AG10803 (cell line): ENCODE measurements at places on chromosomes 7 and 10.

GRCh38 chr10:119703903-119704508 is 21.8 kb upstream of the INPP5F start:
- no peak for DNase-seq

- DNase-seq, result no peak
Measured at GRCh38 chr10:1677307-1677939, 59.9 kb downstream of the ADARB2 start.

GRCh38 chr7:90920336-90920735 is 324.2 kb downstream of the CDK14 start:
- no peak for DNase-seq

DNA sequence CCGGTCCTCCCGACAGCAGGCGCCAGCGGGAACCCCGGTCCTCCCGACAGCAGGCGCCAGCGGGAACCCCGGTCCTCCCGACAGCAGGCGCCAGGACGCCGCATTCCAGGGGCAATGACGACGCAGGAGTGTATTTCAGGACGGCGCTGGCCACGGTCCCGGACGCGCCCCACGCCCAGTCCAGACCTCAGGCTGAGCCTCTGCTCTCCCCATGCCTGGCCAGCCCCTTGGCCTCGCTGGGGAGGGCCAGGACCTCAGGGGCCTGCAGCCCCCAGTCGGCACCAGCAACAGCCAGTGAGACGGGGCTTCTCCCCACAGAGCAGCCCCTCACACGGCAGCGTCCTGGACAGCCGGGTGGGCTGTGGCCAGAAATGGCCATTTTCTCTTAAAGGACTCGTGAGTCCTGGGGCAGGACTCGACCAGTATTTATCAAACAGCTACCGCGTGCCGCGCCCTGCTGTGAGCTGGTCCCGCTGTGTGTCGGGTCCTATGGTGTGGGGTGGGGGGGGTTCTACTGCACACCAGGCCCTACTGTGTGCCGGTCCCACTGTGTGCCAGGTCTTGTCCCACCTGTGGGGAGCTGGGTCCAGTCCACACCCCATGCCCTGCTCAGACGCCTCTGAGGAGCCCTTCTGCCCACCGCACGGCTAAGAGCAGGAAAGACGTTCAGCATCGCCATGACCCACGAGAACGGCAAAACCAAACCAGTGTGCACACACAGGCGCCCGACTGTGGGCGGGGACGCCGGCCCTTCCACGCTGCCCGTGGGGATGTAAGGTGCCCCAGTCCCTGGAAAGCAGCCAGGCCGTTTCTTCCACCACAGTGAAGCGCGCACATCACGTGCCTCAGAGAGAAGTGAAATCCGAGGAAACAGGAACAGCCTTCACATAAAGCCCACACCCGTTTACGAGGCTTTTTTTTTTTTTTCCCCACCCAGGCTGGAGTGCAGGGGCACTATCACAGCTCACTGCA is 33.3 kb downstream of the GET4 start:
- DNase-seq, result peak; percentile 58

DNA sequence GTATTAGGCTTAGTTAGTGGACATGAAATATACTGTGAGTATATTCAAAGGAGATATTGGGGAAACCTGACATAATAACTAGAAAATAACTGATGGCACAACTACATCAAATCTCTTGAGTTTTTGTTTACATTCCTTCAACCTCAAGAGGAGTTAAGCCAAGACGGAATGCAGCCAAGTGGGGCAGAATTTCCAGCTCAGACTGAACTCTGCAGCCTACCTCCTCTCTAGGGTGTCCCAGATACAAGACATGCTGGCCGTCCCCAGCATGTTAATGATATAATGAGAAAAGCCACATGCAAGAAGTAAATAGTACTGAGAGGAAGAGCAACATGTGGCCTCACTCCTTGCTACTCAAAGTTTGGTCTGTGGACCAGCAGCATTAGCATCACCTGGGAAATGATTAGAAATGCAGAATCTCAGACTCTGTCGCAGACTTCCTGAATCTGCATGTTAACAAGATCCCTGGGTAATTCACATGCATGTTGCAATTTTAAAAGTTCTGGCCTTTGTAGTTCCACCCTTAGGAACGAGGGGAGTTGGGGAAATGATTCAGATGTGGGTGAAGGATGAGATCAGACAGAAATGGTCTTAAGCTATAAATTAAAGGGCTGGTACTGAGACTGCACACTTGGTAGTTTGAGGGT is 118.4 kb upstream of the CACUL1 start:
- DNase-seq, result peak; percentile 5

- DNase-seq, result no peak
Measured at GRCh38 chr10:7443036-7443435, 32.2 kb upstream of the SFMBT2 start.

DNA sequence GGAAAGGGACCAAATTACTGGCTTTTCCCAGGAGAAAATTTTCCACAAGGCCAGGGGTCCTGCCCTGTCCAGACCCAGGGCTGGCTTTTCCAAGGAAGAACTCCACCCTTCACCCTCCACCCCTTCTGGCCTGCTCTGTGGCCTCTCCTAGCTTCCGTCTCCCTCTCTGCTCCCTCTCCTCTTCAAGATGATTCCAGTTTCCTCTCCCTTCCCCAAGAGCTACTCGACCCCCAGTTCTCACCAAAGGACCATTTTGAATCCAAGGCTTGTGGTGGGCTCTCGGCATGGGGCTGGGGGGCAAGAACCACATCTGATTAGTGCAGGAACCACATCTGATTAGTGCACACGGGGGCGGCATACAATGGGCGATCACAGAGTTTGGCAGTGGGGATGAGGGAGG is 7.7 kb downstream of the CHAT start:
- DNase-seq, result no peak

DNA sequence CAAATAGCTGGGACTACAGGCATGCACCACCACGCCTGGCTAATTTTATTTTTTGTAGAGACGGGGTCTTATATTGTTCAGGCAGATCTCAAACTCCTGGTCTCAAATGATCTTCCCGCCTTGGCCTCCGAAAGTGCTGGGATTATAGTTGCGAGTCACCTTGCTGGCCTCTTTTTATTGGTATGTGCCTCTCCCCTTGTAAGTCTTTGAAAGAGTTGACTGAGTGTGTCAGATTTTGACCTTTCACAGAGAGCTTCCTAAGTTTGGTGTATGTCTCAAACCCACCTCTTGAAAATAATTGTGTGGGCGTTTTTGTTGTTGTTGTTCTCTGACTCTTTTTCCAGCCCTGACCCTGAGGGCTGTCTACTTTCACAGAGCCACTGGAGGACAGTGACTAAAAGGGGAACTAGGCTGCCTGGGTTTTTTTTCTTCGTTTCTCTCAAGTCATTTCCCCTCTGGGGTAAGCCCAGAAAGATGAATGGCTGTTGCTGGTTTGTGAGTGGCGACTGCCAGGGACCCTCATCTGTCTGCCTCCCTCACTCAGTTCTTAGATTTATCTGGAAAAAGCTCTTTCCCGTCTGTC is 262.8 kb downstream of the ZEB1 start:
- no peak for DNase-seq

DNA sequence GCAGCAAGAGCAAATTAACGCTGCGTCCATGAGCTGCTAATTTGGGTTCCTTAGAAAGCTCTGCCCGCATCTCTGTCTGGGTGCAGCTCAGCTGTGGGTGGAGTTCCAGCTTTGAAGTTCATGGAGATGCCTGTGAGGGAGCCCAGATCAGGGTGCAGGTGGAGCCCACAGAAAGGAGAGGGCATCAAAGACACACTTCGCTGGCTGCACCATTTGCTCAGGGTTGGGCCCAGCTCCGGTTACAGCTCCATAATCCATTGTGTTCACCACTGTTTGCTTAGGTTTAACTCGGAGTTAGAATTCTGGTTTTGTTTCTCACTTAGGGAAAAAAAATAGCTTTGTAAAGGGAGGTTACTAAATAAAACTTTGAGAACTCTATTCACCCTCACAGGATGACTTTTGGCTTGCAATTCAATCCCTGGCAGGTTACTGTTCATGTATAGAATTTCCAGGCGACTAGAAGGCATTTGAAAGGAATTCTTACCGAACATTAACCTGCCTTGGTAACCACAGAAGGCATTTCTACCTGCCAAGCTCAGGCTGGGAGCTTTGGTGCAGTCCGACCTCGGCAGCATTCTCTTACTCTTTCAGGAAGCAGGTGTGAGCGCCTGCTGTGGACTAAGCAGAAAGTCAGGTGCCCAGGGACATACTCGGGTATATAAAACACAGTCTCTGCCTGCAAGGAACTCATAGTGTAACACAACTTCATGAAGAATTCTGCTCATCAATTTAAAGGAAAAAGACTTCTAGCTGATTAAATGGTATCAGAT is 179.5 kb upstream of the RNF32 start:
- DNase-seq, result no peak

- DNase-seq, result peak; percentile 91
Measured at GRCh38 chr10:3887885-3888476, 103.0 kb upstream of the KLF6 start.

DNA sequence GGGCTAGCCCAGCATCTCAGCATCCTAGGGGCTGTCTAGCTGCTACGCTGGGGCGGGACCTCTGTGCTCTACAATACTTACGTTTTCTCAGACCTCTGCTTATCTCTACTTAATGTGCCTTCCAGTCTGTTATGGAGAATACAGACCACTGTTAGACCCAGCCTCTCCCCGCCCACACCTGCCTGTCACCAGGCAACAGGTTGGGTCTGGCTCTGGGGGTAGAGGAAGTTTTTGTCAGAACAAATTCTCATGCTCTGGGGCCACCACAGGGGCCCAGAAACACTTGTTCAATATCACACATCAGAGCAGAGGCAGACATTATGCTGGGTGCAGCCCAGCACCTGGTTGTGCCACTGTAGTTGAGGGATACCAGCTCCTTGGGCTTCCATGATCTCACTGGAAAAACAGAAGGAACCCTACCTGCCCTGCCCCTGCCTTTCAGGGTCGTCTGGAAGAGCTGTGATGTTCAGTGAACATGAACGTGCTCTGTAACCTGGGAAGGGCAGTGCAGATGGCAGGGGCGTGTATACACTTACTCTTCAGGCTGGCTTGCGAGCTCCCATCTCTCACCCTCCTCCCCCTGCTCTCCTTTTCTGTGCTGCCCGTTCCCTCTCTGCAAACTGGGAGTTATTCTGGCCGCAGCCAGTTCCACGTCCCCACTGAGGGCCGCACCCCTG is 135.2 kb upstream of the PODXL start:
- DNase-seq, result no peak
